ENCODE measurements at places on chromosomes 13 and 19.

DNA sequence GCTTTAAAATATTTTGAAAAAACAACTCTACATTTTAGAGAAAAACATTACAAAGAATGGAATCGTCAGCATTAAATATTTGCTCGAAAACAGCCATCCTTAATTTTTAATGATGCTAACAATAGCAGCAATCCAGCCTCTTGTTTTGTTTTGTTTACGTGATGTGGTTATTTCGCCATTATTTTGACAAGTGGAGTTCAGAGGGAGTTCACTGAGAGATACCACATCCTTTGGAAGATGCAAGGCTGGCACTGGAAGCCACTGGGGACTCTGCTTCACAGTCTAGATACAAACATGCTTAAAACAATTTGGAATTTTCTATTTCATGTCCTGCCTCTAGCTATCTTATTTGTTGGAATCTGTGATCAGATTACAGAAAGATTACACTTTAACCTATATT is 556.3 kb downstream of the PCDH17 start:
- no peak for DNase-seq

DNA sequence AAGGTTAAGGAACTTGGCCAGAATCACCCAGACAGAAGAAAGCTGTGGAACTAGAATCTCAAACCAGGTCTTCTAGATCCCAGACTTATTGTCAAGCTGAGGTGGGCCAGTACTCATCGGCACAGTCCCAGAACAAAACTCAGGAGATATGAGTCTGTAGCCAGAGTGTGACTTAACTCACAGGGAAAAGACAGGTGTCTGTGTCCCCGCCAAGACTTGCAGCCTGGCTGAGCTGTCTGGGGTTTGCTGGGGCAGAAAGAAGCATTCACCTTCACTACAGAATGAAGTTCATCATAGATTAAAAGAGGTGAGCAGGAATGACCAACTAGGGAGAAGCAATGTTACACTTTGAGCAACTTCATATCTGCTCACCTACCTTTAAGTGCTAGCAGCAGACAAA is 257.2 kb downstream of the FOXO1 start:
- DNase-seq, result no peak

- no peak for DNase-seq
Measured at GRCh38 chr13:105678072-105678471, 857.4 kb downstream of the EFNB2 start.

DNA sequence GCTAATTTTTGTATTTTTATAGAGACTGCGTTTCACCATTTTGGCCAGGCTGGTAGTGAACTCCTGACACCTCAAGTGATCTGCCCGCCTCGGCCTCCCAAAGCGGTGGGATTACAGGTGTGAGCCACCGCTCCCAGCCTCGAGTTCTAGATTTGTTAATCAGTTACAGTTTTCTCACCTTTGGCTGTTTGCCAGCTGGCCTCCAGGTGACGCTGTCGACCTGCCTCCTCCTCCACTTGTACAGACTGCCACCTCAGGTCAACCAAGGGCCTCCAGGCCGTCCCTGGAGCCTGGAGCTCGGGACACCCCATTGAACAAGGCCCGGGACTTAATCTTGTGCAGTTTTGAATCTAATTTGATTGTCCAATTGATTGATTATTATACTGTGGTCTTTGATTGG is 45.5 kb downstream of the IER2 start:
- no peak for DNase-seq

DNA sequence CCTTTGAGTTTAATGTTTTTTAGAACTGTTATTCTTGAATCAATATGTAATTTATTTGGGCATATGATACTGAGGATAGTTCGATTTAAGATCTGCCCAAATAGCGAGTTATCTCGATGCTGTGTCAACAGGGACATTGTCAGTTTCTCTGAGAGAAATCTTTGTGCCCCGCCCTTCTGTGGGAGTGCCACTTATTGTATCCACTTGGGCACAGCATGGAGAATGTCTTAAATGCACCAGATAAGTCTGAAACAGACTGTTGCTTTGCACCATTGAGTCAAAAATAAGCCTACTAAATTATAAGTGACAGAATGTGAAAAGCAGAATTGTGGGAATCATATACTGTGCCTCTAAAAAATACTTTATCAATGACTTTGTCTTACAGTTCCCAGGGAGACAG is 45.6 kb downstream of the RNASEH2B start:
- DNase-seq, result no peak

GRCh38 chr19:39078436-39079200 is 5.5 kb upstream of the ACP7 start:
- DNase-seq, result peak; percentile 88

- DNase-seq, result no peak
Measured at GRCh38 chr13:111480503-111480902, 160.1 kb downstream of the TEX29 start.

GRCh38 chr19:9913237-9914000 is 22.9 kb downstream of the OLFM2 start:
- DNase-seq, result peak; percentile 80

GRCh38 chr13:77507931-77508776 is 27.4 kb upstream of the SCEL start:
- DNase-seq, result peak; percentile 70

DNA sequence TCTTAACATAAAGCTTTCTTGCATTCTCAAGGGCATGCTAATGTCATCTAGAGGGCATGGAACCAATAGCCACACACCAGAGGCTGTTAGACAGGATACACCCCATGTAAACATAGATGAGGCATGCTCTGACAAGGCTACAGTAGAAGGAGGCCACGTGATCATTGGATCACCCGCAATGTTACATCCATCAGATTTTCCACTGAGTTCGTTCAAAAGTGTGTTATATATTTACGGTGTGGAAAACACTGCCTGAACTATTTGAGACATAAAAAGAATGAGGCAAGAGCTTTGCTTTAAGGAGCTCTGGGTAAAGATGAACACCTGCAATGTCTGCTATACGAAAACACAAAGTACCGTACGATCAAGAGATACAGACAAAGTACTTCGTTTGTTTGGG is 817.5 kb upstream of the SLC10A2 start:
- DNase-seq, result no peak

GRCh38 chr13:82305588-82305987 is 1576.7 kb downstream of the SLITRK1 start:
- DNase-seq, result no peak

- no peak for DNase-seq
Measured at GRCh38 chr13:45604892-45605291, 10.6 kb downstream of the ERICH6B start.

DNA sequence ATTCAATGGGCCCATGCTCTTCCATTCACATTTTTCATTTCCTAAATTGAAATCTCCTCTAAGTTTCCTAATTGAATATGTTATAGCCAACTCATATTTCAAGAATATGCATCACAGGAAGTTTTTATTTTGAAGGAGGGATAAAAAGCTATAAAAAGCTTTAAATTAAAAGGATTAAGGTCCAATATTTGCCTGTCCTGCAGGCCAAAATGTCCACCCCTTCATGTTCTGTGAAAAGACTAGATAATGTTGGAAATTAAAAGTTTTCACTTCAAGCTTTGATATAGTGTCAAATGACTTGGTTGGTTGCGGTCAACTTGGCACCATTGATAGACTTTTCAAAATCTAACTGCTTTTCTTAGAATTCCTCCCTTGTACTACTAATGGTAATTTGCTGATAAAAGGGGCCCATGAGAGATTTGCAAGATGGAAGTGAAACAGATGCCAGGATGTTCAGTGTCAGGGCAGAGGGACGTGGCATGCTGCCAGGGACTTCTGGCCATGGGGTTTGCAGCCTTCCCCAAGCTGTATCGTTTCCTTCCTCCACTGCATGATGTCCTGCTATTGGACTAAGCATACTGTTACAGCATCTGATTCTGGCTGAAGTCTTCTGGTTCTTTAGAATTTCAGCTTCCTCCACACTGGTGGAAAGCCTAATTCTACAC is 547.3 kb upstream of the MIR17HG start:
- no peak for DNase-seq

GRCh38 chr19:3398114-3398899 is 31.9 kb downstream of the NFIC start:
- peak; percentile 64 for DNase-seq

- DNase-seq, result no peak
Measured at GRCh38 chr13:98180092-98180491, 3.0 kb upstream of the RNF113B start.

DNA sequence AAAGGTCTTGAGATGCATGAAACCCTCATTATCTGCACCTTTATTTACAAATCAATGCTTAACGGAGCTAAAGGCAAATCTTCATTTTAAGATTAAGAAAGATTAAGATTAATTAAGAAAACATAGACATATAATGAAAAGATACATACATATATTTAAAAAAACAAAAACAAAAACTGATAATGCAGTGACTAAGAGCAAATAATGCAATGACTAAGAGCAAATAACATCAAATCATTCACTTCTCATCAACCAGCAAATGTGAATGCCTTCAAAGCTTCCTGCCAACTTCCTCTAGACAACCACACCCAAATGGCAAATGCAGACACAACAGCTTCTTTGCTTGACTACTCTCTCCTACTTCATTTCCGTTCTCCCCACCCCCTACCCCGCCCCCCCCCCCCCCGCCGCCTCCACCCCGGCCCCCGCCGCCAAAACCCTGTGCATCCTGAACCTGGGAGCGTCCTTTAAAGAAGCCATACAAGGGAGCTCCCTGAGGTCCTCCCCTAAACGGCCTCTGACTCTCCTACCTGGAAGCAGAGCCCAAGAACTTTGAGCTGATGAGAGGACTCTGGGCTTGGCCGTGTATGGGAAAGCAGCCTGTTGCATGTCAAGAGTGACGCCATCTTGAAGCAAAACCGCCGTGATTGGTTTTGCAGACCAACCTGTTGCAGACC is 24.5 kb downstream of the TEX101 start:
- DNase-seq, result peak; percentile 60

DNA sequence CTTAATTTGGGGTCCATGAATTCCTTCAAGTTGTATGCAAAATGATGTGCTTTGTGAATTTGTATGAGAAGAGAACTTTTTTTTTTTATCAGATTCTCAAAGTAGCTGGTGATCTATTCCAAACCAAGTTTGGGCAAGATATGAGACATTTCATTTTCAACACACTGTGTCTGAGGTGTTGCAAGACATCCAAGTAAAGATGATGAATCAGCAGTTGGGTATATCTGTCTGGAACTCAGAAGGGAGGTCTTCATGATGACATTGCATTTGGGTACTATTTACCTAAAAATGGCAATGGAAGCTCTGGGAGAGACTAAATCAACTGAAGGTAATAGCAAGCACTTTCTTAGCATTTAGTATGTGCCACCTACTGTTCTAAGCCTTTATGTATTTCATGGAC is 2.8 kb downstream of the FAM124A start:
- no peak for DNase-seq

DNA sequence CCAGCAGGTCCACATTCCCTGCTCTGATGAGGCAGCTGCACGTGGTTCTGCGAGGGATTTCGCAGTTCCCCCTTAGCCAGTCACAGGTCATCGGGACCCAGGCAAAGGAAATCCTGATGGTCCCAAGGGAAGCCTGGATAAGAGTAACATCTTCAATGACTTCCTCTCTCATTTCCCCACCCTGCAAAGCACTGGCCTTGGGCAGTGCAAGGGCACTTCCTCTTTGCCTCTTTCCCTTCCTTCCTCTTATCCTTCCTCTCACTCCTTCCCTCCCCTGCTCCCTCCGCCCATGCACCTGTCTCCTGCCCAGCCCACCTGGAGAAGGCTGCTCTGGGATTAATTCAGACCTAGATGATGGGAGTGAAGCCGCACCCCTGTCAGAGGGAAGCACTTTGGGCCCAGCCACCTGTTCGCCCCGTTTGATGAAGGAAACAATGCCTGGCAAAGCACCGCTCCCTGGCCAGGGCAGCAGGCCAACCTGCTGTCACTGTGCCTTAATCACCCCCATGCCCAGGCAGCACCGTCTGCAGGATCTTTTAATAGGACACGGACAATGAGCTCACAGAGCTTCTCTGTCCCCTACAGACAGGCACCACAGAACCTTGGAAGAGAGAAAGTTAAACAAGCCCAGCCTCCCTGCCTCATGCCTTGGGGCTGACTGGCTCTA is 113.5 kb upstream of the PABPC3 start:
- DNase-seq, result no peak

- DNase-seq, result no peak
Measured at GRCh38 chr19:30540761-30541160, 168.6 kb downstream of the ZNF536 start.

GRCh38 chr13:97809576-97809975 is 143.9 kb upstream of the IPO5 start:
- no peak for DNase-seq

- peak; percentile 61 for DNase-seq
Measured at GRCh38 chr19:709965-710571, 1.3 kb downstream of the PALM start.

- DNase-seq, result no peak
Measured at GRCh38 chr13:98521461-98522247, 55.3 kb downstream of the STK24 start.
